CD4-positive, alpha-beta memory T cell (primary cell): ENCODE measurements at places on chromosomes 3 and 15.
A peak's percentile ranks its signal among the peaks of the same experiment; 100 is the strongest.

DNA sequence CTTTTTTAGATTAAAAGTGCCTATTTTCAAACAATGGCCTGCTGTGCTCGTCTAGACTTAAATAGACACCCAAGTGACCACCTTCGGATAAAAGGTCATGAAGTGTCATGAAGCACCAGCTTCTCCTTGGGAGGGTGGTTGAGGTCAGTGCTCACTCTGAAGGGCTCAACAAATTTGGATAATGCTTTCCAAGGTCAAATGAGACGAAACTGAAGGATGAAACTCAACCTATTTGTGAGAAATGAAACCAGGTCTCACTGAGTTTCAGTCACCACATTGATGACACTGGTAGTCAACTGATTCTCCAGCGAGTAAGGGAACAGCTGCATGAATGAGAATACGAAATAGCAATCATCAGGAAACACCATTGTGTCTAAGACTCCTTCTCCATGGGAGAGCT is 852.6 kb downstream of the NTRK3 start:
- no peak for DNase-seq

DNA sequence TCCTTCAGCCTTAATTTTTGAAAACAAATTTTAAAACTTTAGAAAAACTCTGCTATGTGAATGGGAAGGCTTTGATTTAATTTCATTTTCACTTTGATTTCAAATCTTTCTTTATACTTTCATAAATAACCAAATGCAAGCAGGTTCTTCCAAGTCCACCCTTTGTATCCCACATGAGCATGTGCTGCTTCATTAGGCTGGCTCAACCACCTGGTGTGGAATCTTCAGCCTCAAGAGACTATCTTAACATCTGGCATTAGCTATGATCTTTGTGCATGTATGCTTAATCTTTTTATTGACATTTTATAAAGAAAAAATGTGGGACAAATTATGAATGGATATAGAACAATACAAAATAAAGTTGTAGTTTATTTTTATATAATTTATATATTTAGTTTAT is 81.8 kb upstream of the MLF1 start:
- DNase-seq, result no peak

DNA sequence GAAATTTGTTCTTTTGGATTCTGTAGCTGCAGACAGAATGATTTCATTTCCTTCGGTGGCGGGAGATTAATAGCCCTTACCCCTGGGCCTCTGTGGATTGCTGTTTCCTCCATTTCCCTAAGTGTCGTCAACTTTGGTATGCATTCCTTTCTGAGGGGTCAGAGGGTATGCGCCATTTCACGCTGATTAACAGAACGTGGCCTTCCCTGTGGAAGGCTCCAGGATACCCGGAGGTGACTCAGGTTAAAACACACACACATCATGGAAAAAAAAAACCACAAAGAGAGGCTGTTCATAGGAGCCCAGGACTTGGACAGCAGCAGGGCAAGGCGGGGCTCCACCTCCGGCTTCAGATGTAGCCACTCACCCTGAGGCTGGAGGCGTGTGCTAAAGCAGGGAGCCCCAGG is 51.9 kb downstream of the EPHB1 start:
- DNase-seq, result no peak

GRCh38 chr3:141901914-141902313 is 25.5 kb downstream of the ATP1B3 start:
- no peak for DNase-seq

DNA sequence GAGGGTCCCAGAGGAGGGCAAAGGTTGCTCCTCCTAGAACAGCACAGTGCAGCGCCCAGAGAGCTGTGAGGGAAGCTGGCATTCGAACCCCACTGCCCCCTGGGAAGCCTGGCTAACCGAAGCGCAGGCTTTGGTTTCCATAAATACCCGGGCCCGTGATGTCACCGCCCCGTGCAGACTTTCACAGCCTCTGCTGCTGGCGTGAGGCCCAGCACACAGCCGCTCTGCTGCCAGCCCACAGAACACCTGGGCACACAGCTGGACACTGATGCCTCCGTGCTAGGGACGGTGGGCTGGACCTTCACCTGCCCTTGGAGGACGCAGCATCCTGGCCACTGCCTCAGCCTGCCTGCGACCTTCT is 1.0 kb downstream of the IQSEC1 start:
- no peak for DNase-seq

DNA sequence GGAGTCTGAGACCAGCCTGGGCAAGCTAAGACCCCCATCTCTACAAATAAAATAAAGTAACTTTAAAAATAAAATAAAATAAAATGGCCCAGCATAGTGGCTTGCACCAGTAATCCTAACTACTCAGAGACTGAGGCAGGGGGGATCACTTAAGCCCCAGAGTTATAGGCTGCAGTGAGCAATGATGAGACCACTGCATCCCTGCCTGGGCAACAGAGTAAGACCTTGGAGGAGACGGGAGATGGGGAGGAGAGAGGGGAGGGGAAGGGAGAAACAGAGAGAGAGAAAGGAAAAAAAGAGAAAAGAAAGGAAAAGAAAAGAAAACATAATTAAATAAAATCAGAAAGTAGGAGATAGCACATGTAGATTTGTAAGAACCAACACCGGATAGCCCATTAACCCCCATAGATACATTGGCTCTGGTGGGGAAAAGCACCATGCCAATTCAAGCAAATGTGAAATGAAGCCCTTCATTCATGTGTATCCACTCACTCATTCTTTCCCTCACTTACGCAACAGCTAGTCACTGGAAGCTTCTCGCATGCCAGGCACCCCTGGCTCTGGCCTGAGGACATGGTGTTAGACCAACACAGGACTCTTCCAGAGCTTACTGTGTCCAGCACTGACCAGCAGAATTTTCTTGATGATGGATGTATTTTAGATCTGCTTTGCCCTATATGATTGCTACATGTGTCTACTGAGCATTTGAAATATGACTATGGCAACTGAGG is 183.2 kb downstream of the MAGI1 start:
- DNase-seq, result no peak

- DNase-seq, result no peak
These were observed 405.8 kb downstream of the OCA2 start for GRCh38 chr15:27693280-27693679.

GRCh38 chr3:71977525-71977924 is 192.6 kb upstream of the PROK2 start:
- DNase-seq, result no peak

DNA sequence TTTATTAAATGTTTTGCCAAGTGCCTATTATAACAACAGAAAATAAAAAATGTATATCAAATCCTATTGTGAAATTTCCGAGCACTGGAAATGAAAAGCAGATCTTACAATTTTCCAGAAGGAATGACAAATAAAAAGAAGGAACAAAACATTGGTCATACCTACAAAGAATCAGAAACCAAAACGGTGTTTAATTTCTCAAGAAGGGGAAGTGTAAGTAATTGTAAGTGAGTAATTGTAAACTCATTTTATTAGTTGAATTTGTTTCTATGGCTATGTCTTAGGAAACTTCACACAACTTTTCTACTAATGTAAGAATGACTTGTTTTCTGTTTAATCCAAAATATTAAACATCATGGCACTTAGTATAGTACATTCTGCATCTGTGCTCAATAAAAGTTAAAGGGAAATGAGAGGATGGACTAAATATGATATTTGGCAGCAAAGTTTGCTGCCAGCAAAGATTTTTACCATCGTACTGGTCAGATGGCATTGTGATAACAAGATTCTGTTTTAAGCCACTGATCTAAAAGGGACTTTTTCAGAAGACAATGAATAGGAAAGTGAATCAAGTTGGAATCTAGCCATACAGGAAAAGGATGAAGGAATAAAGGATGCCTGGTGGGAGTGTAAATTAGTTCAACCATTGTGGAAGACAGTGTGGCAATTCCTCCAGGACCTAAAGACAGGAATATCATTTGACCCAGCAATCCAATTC is 232.4 kb downstream of the NFKBIZ start:
- no peak for DNase-seq

GRCh38 chr15:28184166-28184565 is 85.1 kb upstream of the OCA2 start:
- DNase-seq, result no peak

DNA sequence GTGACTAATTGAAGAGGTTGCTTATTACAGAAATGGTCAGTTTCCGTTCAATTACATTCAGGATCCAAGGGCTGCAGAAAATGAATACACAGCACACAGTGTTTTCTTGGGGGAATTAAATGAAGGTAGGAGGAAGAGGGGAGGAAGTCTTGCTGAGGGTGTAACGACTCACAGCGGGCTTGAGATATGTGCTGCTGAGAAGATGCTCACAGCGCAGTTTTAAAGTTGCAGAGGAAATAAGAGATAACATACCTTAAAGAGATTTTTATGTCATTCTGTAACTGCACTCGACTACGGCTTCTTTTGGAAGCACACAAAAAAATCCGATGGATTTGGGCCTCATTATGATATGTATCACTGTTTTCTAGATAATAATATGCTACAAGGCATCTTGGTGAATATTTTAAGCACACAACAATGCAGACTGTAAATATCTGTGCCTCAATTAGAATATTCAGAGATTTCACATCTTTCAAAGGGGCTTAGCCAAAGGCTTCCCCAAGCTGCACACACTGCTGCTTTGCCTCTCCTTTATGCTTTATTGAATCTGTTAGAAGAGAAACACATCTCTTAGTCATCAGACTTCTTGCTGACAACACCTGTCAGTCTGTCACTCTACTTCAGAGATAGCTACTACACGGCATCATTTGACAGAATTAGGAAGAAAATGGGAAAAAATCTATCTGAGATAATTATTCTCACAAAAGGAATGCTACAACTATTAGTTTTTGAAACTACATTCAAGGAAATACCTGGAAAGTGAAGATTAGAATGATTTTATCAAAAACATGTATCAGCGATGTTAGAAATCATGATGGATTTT is 773.2 kb downstream of the OTOL1 start:
- DNase-seq, result no peak

- no peak for DNase-seq
These were observed 13.1 kb upstream of the OSBPL11 start for GRCh38 chr3:125608419-125608818.

GRCh38 chr3:151789853-151790463 is 24.0 kb upstream of the AADAC start:
- no peak for DNase-seq

DNA sequence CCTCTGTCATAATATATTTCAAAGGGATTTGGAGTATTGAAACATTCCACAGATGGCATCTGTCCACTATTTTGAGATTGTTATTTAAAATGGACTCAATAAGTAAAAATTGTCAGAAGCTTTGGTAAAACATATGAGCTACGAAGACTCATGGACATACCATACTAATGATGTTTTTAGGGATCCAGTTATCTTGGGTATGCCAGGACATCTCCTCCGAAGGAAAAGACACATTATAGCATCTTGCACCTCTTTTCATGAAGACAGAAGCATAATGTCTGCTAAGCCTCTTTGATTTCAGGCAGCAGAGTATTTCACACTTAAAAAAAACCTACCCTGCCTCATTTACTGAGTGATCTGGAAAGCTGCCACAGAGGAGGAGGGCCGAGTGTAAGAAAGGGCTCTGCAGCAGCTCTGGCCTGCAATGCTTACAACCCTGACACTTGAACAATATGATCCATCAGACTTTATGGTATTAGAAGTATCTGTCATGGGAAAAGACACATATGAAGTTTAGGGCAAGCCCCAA is 284.8 kb downstream of the TUSC7 start:
- DNase-seq, result no peak

DNA sequence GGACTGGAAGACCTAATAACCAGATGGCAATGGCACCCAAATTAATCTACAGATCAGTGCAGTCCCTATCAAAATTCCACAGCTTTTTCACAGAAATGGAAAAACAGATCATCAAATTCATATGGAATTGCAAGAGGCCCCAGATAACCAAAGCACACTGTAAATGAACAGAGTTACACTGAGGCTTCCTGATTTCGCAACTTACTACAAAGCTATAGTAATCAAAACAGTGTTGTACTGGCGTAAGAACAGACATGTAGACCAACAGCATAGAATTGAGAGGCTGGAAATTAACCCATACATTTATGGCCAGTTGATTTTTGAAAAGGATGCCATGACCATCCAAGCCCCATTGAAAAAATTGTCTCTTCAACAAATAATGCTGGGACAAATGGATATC is 16.2 kb downstream of the XPC start:
- DNase-seq, result no peak

DNA sequence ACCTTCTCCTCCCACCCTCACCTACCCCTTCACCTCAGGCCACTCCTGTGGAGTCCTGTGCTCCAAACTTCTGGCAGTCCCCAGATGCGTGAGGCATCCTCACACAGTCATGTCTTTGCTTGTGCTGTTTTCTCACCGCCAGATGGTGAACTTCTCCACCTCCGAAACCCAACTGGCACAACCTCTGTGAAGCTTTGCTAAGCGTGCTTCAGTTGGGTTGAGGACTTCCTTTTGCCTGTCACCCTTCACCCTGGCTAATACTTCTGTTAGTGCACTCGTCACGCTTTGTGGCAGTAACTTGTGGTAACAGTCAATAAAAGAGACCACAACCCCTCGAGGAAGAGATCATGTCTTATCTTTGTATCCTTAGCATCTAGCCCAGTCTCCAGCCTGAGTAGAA is 42.0 kb upstream of the SKOR1 start:
- DNase-seq, result peak; percentile 64

GRCh38 chr3:33314993-33315392 is 37.8 kb downstream of the FBXL2 start:
- DNase-seq, result no peak

GRCh38 chr15:36954486-36954885 is 145.9 kb downstream of the MEIS2 start:
- DNase-seq, result no peak

GRCh38 chr3:144107923-144108322 is 136.3 kb downstream of the DIPK2A start:
- no peak for DNase-seq

- DNase-seq, result no peak
These were observed 2.2 kb downstream of the SATB1 start for GRCh38 chr3:18422972-18423371.

DNA sequence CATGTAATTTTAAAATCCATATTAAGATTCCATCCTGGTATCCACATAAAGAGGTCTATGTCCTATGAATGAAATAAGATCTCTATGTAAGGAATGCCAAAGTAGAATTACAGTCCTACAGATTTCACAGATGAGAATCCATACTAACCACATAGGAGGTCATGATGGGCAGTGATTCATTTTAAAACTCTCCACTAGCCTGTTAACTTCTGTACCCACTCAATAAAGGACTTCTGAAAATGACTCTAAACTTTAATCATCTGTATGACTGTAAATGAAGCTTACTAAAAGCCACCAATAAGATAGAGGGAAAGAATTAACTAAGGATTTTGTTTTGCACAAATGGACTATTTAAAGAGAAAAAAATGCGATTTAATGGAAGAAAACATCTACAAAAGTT is 28.7 kb downstream of the MORC1 start:
- DNase-seq, result no peak

- no peak for DNase-seq
These were observed 76.6 kb downstream of the SRGAP3 start for GRCh38 chr3:9172851-9173321.
